ENCODE measurements at places on chromosomes 6 and 20.

- DNase-seq, result no peak
Measured at GRCh38 chr20:4951299-4951698, 50.0 kb downstream of the SLC23A2 start.

DNA sequence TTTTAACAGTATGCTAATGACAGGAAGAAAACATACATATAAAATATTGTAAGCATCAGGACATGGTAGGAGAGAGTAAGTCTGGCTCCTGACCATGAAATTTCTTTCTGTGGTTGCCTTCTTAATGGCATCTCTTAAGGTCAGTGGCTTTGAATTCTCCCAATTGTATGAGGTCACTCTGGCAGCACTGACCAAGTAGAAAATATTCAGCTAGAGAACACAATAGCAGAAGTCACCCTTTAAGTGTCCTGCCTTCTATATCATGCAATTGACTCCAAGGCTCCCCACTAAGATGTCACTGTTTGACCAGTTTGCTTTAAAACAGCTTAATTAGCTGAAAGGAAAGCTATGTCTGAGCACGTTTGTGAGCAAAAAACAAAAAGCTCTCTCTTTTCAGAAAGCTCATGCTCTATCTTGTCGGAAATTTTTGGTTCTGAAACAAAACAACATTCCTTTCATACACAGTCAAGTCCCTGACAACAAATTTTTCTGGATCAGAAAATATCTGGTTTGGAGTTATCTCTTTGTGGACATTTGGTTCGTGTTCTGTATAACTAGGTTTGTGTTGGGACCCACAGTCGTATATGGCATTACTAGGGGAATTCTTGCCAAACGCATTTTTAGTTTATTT, 120.9 kb upstream of the IFNGR1 start:
- no peak for DNase-seq

DNA sequence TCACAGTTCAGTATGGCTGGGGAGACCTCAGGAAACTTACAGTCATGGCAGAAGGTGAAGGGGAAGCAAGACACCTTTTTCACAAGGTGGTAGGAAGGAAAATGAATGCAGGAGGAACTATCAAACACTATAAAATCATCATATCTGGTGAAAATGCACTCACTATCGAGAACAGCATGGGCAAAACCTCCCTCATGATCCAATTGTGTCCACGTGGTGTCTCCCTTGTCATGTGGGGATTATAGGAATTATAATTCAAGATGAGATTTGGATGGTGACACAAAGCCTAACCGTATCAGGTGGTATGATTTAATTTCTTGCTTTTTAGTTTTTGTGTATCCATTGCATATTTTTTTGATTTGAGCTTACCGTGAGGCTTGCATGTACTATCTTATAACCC, 133.2 kb upstream of the SYNCRIP start:
- no peak for DNase-seq

- DNase-seq, result no peak
Measured at GRCh38 chr6:56101141-56101553, 146.2 kb downstream of the COL21A1 start.

All from activated T-helper 9 cell treated with anti-CD3 and anti-CD28 coated beads, Interleukin-2, amount 50 U/mL, for 16 hours (primary cell).